Body of pancreas (tissue), 4 donors: ENCODE measurements at places on chromosomes 1 and 21. TPM values are rescaled to one million over a fixed set of nuclear protein-coding genes. Genes with fewer than 3 reads are reported as not detected.
A peak's percentile ranks its signal among the peaks of the same experiment; 100 is the strongest.

The FALEC gene
- not detected for total RNA-seq

The LENEP gene
- not detected for total RNA-seq

The PAQR7 gene
- 4.4 TPM for total RNA-seq

The PLEKHA6 gene
- total RNA-seq = 20.4 TPM

The HPCAL4 gene
- 0.66 TPM for total RNA-seq

The CCDC30 gene
- total RNA-seq = 8.9 TPM

The CHTOP gene
- 68.0 TPM for total RNA-seq

The CHIA gene
- total RNA-seq = not detected

GRCh38 chr1:109649491-109649914 lies 6.4 kb upstream of the GSTM4 start:
- no peak for DNase-seq

DNA sequence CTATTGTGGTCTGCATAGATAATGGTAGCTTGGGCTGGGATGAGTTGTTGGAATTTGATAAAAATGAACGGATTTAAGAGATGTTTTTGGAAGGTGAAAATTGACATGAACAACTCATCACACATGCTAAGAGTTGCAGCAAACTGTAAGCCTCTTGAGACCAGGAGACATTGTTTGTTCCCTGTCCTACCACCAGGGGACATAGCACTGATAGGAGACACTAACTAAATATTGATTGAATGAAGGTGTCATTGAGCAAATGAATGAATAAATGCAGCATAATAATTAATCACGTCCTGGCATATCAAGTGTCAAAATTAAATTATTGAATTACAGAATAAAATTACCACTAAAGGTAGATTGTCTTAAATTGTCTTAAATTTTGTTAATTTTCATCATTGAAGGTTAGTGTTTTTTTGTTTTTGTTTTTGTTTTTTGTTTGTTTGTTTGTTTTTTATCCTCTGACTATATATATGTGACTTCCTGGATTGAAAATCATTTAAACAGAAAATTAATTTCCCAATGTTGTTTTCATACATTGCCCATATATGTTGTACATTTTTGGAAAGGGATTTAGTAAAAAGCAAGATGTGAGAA lies 285.3 kb upstream of the C1orf105 start:
- peak; percentile 9 for DNase-seq

GRCh38 chr1:153629971-153630370 lies 1.7 kb downstream of the S100A1 start:
- DNase-seq = no peak

- no peak for DNase-seq
These were observed 47.5 kb upstream of the EEIG2 start for GRCh38 chr1:108512239-108513043.

GRCh38 chr1:212970085-212970484 lies 19.7 kb downstream of the VASH2 start:
- DNase-seq = no peak

GRCh38 chr1:32606565-32607371 lies 43.6 kb downstream of the ZBTB8OS start:
- DNase-seq = no peak

DNA sequence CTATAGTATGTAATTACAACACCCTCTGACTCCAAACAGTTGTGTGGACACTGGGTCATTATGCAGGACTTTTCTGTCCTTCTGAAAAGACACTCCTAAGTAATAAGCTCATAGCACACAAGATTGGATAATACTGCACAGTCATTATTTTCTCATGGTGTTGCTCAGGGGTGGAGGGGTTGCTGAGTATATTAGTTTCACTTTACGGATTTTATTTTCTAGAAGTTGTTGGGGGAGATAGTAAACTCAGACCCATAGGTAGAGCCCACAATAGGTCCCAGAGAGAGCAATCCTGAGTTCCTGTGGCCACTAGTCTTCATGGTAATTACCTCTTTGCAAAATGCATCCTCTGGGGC lies 53.4 kb downstream of the DUSP10 start:
- DNase-seq = no peak

- no peak for DNase-seq
These were observed 56.8 kb upstream of the HNRNPU start for GRCh38 chr1:244920911-244921761.

GRCh38 chr1:116257341-116257767 lies 115.7 kb upstream of the ATP1A1 start:
- DNase-seq = no peak

- DNase-seq = no peak
These were observed 25.3 kb upstream of the SDC3 start for GRCh38 chr1:30933874-30934252.

DNA sequence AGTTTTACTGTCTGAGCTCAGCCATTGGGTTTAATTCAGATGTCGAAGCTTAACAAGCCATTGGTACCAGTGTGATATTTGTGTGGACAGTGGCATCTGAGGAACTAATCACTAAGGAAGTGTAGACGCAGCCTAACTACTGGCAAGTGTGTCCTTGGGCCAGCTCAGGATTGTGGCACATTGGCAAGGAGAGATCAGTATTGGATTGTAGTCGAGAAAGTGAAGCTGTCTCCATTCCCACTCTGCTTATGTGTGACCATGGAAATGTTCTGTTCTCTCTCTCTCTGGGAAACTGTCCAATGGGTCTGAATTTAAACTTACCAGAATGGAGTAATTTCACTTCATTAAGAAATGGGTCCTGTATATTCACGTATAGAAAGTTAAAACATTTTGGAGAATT lies 112.2 kb downstream of the ITSN1 start:
- peak; percentile 16 for DNase-seq

- DNase-seq = no peak
These were observed 54.5 kb downstream of the PLXNA2 start for GRCh38 chr1:208189716-208190115.

- no peak for DNase-seq
These were observed 27.1 kb downstream of the KAZN start for GRCh38 chr1:14625572-14625971.

GRCh38 chr1:9770298-9770697 lies 53.5 kb downstream of the CLSTN1 start:
- DNase-seq = no peak

GRCh38 chr1:17167786-17168090 lies 37.2 kb upstream of the PADI1 start:
- DNase-seq = no peak

DNA sequence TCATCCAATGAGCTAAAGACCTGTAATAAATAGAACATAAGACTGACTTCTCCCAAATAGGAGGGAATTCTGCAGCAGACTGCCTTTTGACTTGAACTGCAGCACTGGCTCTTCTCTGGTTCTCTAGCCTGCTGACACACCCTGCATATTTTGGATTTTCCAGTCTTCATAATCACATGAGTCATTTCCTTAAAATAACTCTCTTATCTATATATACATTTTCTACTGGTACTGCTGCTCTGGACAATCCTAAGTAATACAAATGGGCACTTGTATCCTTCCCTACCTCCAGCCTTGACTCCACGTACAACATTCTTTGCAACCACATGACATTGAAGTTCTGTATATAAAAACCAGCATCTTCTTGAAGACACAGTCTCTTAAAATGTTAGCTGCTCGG lies 429.4 kb upstream of the TMPRSS15 start:
- no peak for DNase-seq

GRCh38 chr1:9753121-9753531 lies 70.6 kb downstream of the CLSTN1 start:
- DNase-seq = no peak
